ENCODE measurements at places on chromosomes 6 and 20.

DNA sequence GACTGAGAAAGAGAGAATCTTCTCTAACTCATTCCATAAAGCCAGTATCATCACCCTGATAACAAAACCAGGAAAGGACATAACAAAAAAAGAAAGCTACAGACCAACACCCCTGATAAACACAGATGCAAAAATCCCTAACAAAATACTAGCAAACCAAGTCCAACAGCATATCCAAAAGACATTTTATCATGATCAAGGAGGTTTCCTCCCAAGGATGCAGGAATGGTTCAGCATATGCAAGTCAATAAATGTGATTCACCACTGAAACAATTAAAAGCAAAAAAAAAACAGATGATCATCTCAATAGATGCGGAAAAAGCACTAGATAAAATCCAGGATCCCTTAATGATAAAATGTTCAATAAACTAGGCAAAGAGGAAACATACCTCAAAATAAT is 24.5 kb upstream of the ALDH8A1 start:
- DNase-seq = no peak

GRCh38 chr20:44460795-44461141 is 14.9 kb upstream of the TTPAL start:
- DNase-seq = peak; percentile 17

DNA sequence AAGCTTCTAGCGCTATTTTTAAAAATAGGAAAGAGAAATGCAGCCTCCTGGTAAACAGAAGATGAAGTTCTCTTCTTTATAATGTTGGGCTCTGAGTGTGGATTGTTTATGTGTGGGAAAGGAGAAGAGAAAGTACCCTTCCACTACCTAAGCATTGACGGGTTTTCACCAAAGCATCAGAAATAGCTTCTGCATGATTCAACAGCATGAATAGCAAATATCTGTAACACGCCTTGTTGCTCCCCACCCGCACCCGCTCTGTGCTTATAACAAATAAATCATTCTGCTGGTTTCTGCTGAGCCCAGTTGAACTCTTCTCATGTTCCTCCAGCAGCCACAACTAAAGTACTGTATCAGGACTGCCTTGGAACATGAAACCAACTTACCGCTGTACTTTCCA is 20.7 kb downstream of the TXLNB start:
- no peak for DNase-seq

DNA sequence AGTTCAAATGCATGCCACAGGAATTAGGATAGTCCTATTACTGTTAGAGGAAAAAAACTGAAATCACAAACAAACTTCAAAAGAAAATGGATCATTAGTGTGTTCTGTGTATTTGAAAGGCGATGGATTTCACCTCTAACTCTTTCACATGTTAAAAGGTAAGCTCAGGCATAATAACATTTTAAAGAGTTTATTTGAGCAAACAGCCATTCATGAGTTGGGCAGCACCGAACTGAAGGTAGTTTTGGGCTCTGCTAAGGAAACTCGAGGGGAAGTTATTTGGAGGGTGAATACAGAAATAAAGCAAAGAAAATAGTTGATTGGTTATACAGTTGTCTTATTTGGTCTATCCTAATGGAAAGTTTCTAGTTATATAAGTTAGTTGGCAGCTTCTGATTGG is 546.5 kb upstream of the POU3F2 start:
- no peak for DNase-seq

DNA sequence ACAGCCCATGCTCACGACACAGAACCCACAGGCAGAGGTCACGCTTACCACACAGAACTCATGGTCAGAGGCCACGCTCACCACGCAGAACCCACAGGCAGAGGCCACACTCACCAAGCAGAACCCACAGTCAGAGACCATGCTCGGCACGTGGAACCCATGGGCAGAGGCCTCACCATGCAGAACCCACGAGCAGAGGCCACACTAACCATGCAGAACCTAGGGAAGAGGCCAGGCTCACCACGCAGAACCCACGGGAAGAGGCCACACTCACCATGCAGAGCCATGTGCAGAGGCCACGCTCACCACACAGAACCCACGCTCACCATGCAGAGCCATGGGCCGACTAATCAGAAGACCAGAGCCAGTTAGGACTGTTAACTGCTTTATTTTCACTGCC is 203.2 kb upstream of the THBS2 start:
- no peak for DNase-seq

GRCh38 chr6:42628604-42629003 is 64.8 kb downstream of the UBR2 start:
- no peak for DNase-seq

DNA sequence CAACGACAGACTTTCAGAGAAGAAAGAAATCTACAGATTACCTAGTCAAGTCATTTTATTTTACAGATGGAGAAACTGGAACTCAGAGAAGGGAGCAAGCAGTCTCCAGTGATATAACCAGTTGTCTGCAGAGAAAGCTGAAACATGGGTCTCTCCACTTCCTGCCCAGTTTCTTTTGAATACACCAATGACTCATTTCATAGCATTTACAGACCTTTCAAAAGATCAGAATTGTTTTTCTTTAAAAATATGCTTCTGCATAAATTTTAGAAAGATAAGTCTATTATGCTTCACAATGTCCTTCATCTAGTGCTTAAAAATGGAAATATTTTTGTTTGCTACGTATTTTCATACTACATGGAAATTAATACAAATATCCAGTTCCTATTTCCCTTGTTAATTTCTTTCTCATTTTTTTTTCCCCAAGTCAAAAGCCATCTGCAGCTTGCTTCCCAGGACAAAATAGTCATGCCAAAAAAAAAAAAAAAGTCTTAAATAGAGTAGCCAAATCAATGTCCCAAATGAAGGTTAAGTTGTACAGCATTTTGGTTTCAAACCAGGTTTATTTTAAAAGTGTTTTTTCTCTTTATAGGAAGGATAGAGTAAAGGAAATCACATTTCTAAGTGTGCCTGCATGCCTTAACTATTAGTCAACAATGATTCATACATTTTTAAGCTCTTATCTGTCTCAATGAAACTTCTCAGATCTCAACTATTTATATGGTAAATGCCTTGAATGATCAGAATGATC is 36.9 kb downstream of the ARHGAP18 start:
- DNase-seq = no peak

GRCh38 chr6:124679387-124679786 is 282.9 kb upstream of the RNF217 start:
- no peak for DNase-seq

DNA sequence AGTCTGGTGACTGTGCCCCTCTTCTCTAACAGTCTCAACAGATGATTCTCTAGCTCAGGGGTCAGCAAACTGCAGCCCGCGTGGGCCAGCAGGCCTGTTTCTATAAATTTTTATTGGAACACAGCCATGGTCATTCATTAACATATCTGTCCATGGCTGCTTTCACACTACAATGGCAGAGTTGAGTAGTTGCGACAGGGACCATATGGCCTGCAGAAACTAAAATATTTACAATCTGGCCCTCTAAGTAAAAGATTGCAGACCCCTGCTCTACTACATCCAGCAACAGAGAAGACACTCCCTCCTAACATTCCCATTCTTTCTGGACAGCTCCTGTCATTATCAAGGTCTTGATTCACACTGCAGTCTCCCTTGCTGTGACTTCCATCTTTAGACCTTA is 45.2 kb downstream of the PLAGL2 start:
- DNase-seq = no peak

DNA sequence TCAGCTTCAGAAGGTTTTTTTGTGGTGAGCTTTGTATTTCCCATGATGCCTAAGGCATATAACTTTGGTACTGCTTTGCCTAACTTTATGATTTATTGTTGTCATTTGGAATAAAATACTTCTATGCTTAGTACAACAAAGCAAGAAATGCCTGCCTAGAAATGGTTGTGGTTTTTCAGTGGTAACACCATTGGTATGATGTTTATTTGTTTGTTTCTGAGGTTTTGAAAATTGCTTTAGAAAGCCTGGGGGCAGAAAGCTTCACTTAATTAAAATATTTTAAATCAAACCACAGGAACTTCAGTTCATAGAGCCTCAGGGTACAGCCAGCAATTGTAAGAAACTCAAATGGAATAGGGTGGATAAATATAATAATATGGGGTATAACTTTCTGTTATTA is 351.2 kb upstream of the MAP3K7 start:
- DNase-seq = no peak

DNA sequence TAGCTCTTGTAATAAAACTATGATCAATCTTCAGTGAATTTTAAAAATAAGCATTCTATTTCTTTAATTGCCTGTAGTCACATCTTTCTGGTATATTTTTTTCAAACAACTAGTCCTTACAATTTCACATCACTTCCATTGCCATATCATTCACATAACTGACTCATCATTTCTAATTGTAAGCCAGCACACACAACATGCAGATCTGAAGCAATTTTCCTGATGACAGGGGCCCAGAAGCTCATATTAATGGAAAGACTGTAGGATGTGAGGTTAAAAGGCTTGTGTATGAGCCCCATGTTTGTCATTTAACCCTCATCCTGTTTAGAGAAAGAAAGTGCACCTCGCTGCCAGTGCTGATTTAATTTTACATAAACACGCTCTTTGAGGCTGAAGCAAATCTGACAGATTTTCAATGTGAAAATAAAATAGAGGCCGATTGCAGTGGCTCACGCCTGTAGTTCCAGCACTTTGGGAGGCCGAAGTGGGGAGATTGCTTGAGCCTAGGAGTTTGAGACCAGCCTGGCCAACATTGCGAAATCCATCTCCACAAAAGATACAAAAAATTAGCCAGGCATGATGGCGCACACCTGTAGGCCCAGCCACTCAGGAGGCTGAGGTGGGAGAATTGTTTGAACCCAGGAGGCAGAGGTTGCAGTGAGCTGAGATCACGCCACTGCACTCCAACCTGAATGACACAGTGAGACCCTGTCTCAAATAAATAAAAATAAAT is 40.1 kb upstream of the LTV1 start:
- DNase-seq = no peak

DNA sequence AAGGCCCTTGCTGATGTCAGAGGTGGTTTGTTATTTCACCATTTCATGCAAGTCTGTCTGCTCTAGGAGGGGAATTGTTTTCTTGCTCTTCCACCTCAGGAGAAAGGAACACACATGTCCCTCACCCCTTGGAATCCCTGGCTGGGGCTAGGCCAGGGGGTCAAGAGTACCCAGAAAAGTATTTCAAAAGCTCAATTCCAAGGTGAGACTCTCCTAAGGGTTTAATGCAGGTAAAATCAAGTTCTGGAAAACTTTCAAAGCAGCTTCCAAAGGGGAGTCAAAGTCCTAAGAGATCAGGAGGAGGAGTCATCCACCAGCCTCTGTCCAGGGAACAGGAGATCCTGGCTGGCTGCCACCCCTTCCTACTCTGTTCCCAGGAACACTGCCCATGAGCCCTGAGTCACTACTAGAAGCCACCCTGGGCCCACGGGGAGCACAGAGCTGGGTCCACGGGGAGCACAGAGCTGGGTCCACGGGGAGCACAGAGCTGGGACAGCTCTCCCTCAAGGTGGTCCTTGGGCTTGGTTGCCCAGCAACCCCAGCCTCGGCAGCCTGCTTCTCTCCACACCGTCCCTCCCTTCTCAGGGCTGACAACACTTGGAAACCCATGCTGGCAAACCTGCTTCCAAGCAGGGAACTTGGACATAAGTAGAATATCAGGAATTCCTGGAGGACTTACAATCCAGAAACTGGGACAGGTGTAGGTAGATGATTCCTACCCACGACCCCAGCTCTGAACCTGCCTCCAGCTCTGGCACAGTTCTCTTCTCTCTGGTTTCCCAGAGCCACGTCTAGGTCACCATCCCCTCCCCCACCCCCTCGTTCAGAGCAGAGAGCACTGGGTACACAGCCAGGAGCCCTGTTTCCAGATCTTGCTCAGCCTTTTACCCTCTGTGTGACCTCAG is 35.3 kb upstream of the CDKN1A start:
- no peak for DNase-seq

- DNase-seq = no peak
These were observed 62.0 kb downstream of the VGLL2 start for GRCh38 chr6:117327149-117328004.

DNA sequence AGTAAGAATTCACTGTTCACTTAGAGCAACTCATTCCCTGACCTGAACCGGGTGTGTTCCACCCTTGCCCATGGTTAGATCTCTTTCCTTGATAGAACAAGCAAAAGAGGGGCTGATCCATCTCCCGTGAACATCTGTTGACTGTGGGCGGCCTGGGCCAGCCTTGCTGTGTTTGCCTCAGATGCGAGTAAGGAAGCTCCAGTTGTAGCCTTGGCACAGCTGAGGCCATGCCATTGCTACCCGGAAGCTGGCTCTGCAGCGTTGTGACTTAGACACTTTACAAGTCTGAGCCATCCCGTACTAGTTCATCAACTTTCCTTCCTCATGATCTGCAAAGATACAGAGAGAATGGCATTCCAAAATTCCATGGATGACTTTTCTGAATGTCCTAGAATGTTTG is 139.0 kb downstream of the MAP3K4 start:
- no peak for DNase-seq

DNA sequence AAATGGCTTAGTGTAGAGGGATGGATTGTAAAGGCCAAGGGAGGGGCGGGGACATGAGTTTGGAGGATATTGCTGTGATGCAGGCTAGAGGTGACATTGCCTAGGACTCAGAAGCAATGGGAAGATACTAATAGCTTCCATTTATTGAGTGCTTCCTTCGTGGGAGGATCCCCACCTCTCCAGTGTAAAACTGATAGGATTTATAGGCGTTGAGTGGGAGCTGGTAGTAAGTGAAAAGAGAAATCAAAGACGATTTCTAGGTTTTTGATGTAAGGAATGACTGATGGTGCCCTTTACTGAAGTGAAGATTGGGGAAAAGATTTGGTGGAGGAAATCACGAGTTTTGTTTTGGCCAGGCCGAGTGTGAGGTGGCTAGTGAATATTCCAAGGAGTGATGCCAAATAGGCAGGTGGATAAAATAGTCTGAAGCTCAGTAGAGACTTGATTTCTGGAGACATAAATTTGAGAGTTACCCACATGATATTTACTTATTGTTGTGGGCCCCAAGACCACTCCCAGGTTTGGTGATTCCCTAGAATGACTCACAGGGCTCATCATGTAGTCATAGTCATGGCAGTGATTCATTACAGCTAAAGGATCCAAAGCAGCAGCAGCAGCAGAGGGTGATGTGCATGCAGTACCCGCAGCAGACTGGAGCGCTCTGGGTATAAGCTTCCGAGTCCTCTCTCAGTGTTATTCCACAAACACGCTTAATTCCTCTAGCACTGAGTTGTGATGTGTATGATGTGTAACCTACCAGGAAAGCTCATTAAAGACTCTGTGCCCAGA is 10.2 kb downstream of the RPRD1B start:
- no peak for DNase-seq

GRCh38 chr6:155143578-155144106 is 120.2 kb upstream of the CLDN20 start:
- DNase-seq = no peak

GRCh38 chr6:126176282-126176681 is 163.6 kb upstream of the CENPW start:
- DNase-seq = no peak

GRCh38 chr6:99521633-99522151 is 6.5 kb upstream of the USP45 start:
- no peak for DNase-seq

DNA sequence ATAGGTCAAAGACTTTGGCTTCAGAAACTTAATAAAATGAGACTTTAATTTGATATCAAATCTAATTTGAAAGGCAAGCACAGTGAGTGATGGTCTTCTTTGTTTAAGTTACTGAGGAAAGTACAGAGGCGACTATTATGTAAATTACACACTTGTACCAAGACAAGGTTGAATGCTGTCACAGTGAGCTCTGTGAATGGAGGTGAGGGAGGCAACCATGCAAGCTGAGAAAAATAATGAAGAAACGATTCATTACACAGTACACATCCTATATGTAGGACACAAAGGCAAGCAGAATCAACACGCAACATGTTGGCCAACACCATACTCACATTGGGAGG is 46.8 kb upstream of the CCDC28A start:
- DNase-seq = no peak

GRCh38 chr6:67683960-67684359 is 951.1 kb upstream of the ADGRB3 start:
- no peak for DNase-seq

Measured in spinal cord (tissue), 10 donors.